ENCODE measurements at places on chromosomes 4 and X. TPM values are rescaled to one million over a fixed set of nuclear protein-coding genes. Genes with fewer than 3 reads are reported as not detected.

The PHOX2B gene
- not detected for total RNA-seq

The GPR119 gene
- total RNA-seq = not detected

The UGDH gene
- 3.5 TPM for total RNA-seq

The TLL1 gene
- total RNA-seq = not detected

The SNCA gene
- total RNA-seq = not detected

GRCh38 chr4:22778547-22779163, 85.9 kb downstream of the GBA3 start:
- DNase-seq = no peak
- no peaks in the 10 kb centered on the region for H3K36me3 ChIP-seq
- H3K4me3 ChIP-seq = no peak overlapping the region

DNA sequence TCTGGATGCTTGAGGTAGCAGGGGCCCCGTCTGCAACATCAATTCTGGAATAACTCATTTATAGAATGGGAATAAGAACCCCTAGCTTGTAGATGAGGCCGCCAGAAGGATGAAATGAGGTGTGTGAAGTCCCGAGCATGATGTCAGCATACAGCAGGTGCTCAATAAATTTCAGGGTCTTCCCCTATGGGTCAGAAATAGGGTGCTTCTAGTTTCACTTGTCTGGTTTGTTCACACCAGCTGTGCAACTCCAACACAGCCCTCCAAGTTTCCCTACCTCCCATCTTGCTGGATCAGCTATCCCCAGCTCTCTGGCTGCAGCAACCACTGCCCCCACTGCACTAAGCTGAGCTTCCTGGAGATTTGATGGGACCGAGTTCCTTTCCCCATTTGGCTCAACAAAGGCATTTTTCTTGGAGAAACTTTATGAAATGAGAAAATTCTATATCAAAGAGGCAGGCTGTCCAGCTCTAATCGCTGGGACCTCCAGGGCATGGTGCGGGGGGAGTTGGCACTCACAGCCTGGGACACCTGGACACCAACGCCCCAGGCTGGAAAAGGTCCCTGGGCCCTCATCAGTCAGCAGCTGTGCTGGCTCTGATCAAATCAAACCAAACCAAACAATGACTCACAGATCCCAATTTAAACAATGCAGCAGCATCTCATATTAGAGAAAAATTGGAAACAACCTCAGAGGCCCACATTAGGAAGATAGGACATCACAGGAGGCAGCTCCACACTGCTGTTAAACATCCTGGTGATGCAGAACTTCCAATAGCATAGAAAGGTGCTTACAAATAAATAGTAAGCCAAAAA, 13.3 kb downstream of the SLC2A9 start:
- H3K27me3 ChIP-seq = no peaks in the 10 kb centered on the region
- H3K27ac ChIP-seq = no peak overlapping the region
- DNase-seq = no peak
- H3K4me1 ChIP-seq = no peaks in the 10 kb centered on the region

DNA sequence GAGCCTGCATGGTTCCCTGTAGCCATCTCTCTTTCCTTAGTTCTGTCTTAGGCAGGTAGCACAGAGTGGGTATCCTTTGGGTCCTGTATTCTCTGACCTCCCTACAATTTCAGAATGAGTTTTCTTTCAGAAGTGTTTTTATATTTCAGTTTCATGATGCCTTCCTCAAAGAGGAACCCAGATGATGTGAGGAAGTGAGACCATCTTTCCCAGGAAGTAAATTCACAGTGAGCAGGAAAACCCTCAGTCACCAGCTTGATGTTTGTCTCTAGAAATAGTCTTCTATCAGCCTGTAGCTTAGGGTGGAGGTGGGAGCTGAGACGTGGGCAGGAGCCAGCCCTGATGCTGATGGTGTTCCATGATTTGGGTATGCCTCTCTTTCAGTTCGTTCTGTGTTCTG, 16.9 kb downstream of the PLAC1 start:
- H3K4me3 ChIP-seq = no peak overlapping the region
- no peaks in the 10 kb centered on the region for H3K4me1 ChIP-seq
- no peak overlapping the region for H3K27ac ChIP-seq
- no peaks in the 10 kb centered on the region for H3K36me3 ChIP-seq
- no peaks in the 10 kb centered on the region for H3K27me3 ChIP-seq

GRCh38 chrX:56382278-56382677, 150.1 kb downstream of the KLF8 start:
- H3K4me3 ChIP-seq = no peak overlapping the region
- H3K27me3 ChIP-seq = no peaks in the 10 kb centered on the region
- no peak overlapping the region for H3K27ac ChIP-seq

- no peaks in the 10 kb centered on the region for H3K4me1 ChIP-seq
- no peak for DNase-seq
- peaks cover 64% of the 10 kb centered on the region for H3K36me3 ChIP-seq
- H3K4me3 ChIP-seq = no peak overlapping the region
These were observed 32.8 kb downstream of the TRAPPC11 start for GRCh38 chr4:183691897-183692296.

GRCh38 chrX:39755143-39756032, 342.4 kb downstream of the BCOR start:
- H3K4me3 ChIP-seq = no peak overlapping the region
- H3K27ac ChIP-seq = no peak overlapping the region
- H3K27me3 ChIP-seq = no peaks in the 10 kb centered on the region

DNA sequence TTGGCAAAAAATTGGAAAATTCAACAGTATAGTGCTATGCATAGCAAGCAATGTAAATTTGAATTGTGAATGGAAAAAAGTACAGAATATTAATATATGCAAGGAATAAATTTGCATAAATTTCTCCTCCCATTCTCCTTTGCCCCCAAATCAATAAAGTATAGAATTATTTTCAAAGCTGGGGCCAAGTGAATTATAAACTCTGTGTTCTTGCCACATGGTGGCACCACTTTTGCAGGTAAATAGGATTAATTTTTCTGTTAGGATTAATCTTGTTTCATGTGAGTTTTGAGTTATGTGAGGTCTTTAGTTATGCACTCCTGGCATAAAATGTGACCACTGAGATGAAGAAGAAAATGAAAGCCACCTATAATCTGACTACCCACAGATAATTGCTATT, 19.9 kb downstream of the COPS4 start:
- DNase-seq = peak; percentile 47
- no peaks in the 10 kb centered on the region for H3K4me1 ChIP-seq

DNA sequence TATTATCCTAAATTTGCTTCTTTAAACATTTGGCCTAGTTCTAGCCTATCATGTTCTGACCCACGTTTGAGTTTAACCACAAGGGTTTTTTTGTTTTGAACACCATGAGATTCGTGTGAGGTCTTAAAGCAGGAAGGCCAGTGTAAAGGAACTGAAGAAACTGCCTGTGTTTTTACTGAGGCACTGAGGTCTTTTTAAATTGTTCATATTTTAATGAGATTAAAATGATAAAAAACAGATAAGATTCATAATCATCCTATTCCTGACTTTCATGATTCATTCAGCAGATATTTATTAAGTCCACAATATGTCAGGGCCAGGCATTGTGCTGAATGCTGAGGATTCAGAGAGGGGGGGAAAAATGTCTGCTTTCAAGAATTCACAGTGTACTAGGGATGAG, 3.2 kb downstream of the RPS6KA3 start:
- H3K27ac ChIP-seq = peak overlapping the region; percentile 13
- H3K27me3 ChIP-seq = no peaks in the 10 kb centered on the region
- peaks cover 15% of the 10 kb centered on the region for H3K4me1 ChIP-seq
- no peak for DNase-seq
- peak overlapping the region; percentile 86 for H3K4me3 ChIP-seq

DNA sequence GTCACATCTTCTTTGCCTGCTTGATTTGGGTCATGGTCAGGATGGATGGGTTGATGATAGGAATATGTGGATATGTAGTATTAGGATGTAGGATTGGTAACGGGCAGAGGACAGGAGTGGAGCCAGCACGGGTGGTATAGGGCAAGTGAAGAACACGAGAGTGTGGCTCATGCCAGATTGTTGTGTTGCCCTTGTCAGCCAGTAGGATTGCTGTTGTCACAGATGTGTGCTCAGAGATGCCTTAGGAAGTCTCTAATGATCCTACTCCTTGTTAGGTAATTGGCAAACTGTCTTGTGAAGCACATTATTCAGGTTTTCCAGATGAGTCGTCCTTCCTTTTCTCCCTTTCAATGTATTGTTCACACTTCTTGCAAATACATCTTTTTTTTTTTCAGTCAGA, 5.5 kb downstream of the ATP10D start:
- H3K4me1 ChIP-seq = peaks cover 2% of the 10 kb centered on the region
- no peak for DNase-seq
- H3K27me3 ChIP-seq = no peaks in the 10 kb centered on the region
- H3K36me3 ChIP-seq = no peaks in the 10 kb centered on the region
- no peak overlapping the region for H3K4me3 ChIP-seq
- H3K27ac ChIP-seq = no peak overlapping the region

GRCh38 chrX:125093852-125094251, 225.8 kb upstream of the TEX13C start:
- no peak overlapping the region for H3K27ac ChIP-seq
- no peaks in the 10 kb centered on the region for H3K36me3 ChIP-seq
- H3K27me3 ChIP-seq = no peaks in the 10 kb centered on the region
- H3K4me3 ChIP-seq = no peak overlapping the region
